ENCODE measurements at places on chromosomes 11 and 22.

DNA sequence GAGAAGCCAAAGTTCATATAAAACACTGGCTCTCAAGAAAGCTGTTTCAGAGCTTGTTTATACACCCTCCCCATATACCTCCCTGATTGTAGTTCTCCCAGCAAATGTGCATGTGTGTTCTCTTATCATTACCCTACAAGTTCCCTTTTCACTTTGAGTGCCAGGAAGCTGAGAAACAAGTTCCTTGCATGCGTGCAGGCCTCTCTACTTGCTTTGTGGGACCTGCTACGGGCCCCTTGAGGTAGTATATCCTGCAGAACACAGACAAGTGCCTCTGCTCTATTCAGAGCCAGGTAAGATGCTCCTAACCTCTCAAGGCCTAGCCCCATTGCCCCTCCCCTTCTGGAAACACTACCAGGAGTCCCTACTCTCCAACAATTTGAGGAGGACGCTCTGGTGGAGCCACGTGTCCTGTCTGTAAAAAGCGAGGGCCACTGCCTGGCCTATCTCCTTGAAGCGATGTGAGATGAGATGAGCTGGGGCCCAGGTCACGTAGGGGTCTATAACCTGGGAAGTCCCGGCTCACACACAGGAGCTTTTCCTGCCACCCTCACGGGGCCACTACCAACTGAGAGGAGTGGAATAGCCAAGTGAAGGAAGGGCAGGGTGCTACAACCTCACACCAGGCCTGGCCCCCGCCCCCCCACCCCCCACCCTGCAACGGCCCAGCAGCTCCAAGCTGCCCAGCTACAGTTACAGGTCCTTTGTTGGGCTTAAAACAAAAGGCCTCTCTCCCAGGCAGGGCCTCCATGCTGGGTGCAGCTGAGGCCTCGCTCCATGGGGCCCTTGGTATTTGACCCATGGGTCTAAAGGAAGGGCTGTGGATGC lies 2.6 kb upstream of the ATP5MGL start:
- DNase-seq, result no peak

GRCh38 chr22:40107851-40108378 lies 69.8 kb upstream of the TNRC6B start:
- DNase-seq, result peak; percentile 72

- peak; percentile 93 for DNase-seq
Observed at GRCh38 chr11:45209891-45210699, 63.7 kb downstream of the PRDM11 start.

- no peak for DNase-seq
Observed at GRCh38 chr22:23183061-23183698, 2.9 kb downstream of the BCR start.

- no peak for DNase-seq
Observed at GRCh38 chr11:20336056-20336455, 27.5 kb upstream of the HTATIP2 start.

DNA sequence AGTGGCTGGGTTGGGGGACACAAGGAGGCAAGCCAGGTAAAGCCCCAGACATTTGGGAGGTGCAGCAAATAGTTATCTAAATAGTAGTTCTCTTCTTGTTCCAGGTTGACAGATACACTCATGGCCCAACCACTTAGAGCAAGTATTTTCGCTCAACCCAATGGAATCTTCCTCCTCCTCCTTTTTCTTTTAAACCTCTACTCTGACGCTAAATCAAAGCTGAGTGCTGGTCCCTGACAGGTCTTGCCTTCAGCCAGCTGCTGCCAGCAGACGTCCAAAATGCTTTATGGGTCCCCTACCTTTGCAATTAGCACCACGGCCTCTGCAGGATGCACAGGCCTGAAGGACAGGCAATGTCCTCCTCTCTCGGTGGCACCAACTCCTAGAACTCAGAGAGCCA lies 558.5 kb downstream of the MIAT start:
- DNase-seq, result no peak

DNA sequence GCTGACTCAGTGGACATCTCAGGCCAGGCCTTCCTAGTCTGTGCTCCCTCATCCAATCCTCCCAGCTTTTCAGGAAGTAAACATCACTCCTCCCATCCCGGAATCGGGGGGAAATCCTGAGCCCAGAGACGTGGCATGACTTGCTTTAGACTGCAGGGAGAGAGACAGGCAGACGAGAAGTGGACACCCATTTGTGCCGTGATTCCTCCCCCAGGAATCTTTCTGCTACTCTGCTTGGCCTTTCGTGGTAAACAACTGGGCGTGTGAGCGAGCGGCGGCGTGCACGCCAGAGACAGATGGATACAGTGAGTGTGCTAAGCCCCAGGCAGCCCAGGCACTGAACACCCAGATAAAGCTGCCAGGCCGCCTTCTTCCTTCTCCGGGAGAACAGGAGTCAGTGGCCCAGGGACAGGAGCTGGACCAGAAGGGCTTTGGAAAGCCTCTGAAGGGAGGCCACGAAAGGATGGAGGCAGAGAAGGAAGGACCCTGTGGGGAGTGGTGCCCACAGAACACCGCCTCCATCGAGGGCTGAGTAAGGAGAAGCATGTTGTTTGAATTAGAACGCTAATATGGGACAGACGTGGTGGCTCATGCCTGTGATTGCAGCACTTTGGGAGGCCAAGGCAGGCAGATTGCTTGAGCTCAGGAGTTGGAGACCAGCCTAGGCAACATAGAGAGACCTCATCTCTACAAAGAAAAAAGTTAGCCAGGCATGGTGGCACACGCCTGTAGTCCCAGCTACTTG lies 53.0 kb upstream of the PRR5 start:
- no peak for DNase-seq

- DNase-seq, result no peak
Observed at GRCh38 chr11:29438815-29439214, 578.0 kb downstream of the KCNA4 start.

DNA sequence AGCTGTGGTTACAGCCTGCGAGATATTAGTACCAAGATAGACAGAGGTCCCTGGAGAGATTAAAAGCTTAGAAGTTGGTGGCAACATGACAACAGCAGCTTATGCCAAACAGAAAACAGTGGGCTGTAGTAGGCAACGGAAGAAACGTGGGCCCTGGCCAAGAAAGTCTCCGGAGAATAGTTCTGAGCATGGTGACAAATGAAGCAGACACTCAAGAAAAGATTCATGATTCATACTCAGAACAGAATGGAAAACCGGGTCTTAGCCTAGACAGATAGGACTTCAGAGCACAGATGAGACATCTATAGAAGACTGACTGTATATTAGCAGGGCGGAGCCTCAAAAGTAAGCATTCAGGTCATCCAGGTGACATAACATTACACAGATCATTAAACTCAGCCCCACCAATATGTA lies 727.4 kb downstream of the ETS1 start:
- DNase-seq, result no peak

GRCh38 chr11:27315836-27316235 lies 47.2 kb downstream of the CCDC34 start:
- no peak for DNase-seq

DNA sequence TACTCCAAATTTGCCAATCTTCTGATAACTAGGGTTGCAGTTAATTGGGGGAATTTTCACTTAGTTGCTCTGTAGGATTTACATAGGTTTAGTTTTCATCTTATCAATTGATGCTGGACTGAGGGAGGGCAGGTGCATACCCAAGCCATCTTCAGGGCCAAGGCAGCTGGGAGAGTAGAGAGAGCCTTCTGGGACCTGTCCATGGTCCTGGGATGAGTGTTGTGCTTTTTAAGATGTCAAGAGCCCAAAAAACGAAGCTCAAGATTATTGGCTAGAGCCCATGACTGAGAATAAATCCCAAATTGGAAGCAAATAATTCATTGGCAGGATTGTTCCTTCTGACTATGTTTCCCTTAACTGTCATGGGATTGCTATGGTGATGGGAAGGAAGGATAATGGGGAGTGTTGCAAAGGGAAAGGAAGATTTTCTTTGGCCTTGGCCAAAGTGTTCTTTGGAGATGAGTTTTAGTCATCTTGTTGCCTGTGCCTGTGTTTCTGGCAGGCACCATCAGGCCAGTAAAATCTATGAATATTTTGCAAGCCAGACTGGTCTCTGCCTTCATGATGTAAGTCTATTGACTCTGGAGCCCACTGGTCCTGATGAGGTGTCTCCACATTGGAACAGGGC lies 4.5 kb downstream of the SLC22A6 start:
- no peak for DNase-seq

DNA sequence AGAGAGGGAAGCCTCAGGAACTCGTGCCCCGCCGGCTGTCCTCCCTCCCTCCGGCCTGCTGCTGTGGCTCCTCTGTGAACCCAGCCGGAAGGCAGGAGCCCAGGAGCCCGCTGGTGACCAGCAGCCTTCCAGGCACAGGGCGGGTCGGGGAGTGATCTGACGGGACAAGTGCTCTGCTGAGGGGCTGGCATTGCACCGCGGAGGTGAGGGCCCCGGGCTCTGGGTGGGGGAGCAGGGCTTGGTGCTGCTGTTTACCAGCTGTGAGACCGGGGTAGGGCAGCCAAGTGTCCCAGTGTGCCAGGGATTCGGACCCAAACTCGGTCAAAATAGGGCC lies 53.3 kb downstream of the FLRT1 start:
- DNase-seq, result no peak

- DNase-seq, result no peak
Observed at GRCh38 chr22:31143038-31143437, 2.7 kb upstream of the PLA2G3 start.

- no peak for DNase-seq
Observed at GRCh38 chr11:63906585-63906984, 10.4 kb downstream of the RCOR2 start.

DNA sequence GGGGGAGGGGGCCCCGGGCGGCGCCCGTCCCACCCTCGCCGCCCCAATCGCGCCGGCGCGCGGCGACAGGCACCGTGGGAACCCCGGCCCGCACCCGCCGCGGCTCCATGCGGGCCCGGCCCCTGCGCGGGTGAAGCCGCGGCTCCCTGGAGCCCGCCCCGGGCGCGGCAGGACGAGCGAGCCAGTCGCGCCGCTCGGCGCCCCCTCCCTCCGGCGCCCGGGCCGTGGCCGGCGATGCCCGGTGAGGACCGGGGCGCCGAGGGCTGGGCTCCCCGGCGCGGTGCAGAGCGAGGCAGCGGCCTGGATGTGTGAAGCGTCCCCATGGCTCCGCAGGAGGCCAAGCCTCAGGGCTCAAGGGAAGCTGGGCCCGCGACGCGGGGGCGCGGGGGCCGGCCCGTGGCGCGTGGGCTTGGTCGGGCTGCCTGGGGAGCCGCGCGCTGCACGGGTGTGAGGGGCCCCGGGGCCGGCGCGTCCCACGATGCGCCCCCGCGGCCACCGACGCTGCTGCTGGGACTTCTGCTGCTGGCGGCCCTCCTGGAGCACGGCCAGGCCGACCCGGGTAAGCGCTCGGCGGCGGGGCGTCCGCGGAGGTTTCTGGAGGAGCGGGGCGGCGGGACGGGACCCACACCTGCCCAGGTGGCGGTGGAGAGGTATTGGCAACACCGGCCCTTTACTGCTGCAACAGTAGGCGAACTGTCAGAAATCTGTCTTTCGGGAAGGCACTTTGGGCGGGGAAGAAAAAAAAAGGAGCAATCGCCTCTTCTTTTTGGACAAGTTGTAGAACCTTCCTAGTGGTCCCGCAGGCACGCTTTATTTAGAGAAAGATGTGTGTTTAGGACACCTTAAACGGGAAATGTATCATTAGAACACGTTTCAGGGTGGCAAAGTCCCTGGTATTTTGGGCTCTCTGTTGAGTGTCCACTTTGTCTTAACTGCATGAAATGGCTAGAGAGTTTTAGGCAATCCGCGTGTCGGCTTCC lies 119.4 kb downstream of the HIPK3 start:
- no peak for DNase-seq

- no peak for DNase-seq
Observed at GRCh38 chr22:17302616-17303015, 66.6 kb upstream of the CECR2 start.

GRCh38 chr11:66333896-66334604 lies 2.2 kb downstream of the RIN1 start:
- DNase-seq, result no peak

DNA sequence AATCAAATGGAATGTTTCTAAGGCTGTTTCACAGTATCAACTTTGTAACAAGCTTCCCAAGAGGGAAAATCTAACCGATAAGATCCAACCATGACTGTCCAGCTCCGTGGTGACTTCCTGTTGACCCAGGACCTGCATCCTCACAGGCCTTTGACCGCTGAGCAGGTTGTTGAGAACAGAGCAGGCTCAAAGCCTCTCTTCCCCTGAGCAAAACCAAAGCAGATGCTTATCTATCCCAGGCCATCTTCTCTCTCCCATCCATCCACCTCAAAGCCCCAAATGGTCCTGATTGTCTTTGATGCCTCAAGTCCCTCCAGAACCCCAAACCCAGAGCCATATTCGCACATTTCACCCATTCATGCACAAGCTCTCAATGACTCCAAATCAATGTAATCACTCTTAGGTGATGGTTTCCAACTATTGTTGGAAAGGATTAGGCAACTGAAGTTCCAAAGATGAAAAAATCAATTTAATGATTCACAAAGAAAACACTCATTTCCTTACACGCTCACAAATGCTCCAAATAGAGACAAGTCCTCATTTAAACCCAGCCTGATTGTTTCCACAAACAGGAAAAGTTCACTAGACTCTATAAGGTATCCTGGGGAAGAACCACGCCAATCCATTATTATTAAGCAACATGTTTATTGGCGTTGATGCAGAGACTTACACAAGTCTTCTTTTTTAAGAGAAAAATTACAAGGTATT lies 48.7 kb downstream of the C11orf58 start:
- DNase-seq, result no peak

DNA sequence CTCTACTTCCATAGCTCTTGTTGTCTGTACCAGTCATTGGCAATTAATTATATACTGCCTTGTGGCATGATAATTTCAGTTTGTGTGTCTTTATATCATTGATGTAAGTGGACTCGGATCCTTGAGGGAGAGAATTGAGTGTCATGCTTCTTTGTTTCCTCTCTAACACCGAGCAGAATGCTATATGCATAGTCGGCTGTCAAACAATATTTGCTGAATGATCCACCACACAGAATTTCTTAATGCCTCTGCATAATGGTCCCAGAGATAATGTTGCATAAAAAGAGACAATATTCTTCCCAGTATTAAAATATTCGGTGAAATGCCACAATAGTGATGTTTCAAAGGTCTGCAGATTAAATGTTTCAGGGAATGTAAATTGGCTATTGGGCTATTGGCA lies 664.8 kb downstream of the NTM start:
- no peak for DNase-seq
